Kasumi-1 (cell line): ENCODE measurements at places on chromosomes 2 and 18.

DNA sequence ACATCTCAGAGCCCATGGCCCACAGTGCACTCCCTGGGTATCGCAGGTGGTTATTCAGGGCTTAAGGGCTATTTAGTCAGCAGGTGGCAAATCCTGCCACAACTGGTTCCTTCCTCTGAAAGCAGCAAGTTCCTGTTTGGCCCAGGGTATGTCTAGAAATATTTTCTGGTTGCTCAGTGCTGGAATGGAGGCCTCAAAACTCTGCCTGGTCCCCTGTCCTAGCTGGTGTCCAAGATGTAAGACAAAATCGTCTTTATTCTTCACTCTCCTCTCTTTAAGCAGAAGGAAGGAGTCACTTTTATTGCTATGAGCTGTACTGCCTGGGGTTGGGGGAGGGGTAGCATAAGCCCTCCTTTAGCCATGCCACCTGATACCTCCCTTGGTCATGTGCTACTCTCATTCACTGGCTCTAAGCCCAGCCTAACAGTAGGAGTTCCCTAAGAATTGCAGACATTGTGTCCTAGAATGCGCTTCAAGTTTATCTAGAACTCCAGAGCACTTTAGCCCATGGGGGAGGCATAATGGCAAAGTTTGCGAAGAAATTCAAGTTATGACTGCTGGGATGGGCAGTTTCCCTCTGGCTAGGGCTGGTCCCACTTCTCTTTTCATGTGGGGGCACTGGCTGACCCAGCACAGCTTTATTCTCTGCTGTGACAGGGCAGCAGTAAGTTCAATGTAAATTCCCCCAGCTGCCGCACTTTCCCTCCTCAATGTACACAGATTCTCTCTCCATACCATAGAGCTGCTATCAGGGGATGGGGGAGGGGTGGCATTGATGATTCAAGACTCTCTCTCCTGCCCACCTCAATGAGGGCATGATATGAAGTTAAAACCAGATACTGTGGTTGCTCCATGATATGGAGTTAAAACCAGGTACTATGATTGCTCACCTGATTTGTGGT is 27.1 kb upstream of the CWC22 start:
- DNase-seq, result peak; percentile 68

GRCh38 chr2:226979004-226979403 is 143.2 kb downstream of the RHBDD1 start:
- DNase-seq, result no peak

DNA sequence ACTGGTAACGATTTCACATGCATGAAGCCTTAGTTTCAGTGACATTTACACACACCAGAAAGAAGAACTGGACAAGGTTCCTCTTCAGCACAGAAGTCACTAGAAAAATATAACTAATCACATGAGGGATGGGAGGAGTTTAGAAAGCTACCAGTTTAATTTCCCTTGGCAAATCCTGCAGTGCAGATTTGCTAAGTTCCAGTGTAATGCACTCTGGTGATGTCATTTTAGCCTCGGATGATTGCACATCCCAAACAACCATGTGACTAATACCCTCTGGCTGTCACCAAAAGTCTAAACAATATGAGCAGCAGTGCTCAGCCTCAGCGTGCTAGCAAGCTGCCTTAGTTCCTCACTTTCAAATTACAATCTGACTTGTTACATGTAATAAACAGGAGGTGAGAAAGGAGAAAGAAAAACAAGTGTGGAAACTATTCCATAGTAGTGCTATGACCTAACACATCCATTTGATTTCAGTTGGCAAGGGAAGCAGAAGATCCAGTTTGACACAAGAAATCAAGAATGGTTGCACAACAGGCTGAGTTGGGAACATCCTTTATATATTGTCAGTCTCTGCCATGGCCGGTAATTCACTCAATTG is 35.3 kb upstream of the PPP1CB start:
- peak; percentile 68 for DNase-seq

DNA sequence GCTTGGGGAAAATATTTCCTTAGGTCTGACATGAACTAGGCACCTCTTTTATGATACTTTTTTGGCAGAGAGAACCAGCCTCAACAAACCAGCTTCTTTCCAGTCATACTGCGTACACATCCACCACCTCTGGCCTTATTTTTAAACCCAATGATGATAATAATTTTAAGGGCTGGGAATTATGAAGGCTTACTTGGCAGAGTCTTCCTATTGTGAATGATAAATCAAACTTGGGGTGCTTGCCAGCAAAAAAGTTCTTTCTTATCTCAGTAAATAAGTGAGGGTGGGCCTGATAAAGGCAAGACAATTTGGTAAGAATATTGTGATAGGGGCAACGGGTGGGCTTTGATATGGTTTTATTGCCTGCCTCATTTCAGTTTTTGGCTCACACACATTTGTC is 1230.2 kb upstream of the ZEB2 start:
- no peak for DNase-seq

- DNase-seq, result peak; percentile 24
Observed at GRCh38 chr2:36918307-36918706, 48.0 kb downstream of the STRN start.

- DNase-seq, result no peak
Observed at GRCh38 chr18:77206676-77207374, 42.8 kb upstream of the GALR1 start.

- DNase-seq, result no peak
Observed at GRCh38 chr2:135685361-135685760, 56.3 kb upstream of the UBXN4 start.

DNA sequence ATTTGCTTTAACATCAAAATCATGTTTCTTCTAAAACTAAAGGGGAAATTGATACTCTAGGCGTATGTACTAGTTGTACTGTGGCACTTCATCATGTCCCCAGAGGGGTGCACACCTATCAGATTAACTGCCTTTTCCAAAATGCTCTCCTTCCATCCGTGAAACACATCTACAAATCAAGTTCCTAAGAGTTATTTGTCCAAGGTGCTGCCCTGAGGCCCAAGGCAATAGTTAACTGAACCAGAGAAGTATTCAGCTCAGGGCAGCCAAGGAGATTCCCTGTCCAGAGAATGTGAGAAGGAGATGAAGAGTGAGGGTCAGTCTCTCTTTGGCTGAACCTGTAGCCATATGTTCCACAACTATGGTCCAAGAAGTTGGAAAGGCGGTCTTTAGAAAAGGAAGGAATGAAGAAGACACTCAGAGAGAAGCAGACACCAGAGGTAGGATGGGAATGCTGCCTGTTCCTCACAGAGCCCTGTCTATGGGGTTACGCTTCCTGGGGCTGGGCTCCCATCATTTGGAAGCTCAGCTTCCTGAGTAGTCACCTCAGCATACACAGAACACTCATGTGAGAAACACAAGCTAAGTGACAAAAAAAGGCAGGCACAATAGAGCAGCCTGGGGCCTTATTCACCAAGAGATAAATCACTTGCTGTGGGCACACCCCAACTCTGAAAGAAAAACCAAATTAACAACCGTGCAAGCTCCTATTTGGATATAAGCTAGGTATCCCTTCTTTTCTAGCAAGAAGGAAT is 55.6 kb downstream of the ANKRD44 start:
- DNase-seq, result no peak

DNA sequence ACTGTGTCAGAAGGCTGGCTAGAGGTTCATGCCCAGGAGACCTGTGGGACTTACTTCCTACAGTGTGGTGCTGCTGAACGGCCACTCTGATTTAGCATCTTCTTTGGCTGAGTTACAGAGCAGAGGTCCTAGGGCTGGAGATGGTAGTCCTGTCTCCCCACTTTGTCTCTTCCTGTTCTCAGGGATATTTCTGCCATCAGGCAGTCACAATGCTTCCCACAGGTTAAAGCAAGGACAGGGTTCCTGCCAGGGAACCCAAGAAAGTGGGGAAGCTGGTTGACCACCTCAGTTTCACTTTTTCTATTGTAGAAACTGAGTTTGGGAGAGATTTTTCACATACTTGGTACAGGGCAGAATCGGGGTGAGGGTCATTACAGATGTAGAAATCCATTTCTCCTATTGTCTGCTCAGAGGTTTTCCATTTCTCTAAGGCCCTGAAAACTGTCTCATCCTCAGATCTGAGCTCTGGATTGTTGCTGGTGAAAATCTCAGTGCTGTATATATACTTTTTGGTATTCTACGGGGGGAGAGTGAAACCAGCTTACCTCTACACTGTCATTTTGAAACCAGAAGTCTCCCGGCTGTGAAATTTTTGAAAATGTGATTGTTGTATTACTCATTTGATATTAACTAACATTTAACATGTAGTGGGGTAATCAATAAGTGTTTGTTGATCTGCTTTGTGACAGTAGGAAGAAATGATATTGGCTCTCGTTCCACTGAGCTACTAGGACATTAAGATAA is 37.0 kb upstream of the MEP1B start:
- no peak for DNase-seq

DNA sequence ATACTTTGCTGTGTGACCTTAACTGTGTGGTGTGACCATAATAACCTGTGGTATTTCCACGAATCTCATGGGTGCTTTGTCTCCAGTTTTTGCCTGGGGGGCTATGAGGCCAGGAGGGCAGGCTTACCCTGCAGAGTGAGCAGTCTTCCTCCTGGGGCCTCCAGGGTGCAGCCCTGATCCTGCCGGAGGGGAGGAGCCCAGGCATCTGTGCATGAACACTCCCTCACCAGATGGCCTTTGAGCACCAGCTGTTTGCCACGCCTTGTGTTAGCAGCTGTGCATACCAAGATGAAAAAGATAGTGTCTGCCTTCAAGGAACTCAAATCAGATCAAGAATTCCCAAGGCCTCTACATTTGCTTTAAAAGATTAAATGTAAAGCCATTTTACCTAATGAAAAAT is 75.0 kb upstream of the RBM44 start:
- peak; percentile 21 for DNase-seq

DNA sequence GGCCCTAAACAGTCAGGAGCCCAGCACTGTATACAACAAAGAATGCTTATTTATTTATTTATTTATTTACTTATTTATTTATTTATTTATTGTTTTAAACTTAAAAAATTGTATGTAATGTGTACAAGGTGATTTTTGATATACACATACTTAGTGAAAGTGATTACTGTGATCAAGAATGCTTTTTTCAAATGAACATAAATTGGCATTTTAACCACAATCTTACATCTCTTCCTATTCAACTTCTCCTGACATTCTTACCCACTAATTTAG is 776.6 kb downstream of the TSN start:
- DNase-seq, result no peak

GRCh38 chr2:33680644-33681363 is 81.7 kb upstream of the FAM98A start:
- DNase-seq, result no peak

GRCh38 chr2:240431661-240432424 is 3.6 kb upstream of the GPC1 start:
- no peak for DNase-seq

DNA sequence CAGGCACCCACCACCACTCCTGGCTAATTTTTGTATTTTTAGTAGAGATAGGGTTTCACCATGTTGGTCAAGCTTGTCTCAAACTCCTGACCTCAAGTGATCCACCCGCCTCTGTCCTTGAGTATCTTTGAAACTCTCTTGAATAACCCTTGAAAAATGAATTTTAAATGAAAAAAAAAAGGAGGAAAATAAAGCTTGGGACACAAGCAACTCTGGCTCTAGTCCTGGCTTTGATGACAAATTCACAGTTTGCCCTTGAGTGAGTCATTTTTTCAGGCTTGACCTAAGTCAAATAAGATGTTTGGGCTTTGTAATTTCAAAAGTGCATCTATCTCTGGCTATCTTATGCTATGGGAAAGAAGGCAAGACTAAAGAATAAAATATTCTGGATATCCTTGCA is 79.0 kb upstream of the TRIB2 start:
- DNase-seq, result no peak

DNA sequence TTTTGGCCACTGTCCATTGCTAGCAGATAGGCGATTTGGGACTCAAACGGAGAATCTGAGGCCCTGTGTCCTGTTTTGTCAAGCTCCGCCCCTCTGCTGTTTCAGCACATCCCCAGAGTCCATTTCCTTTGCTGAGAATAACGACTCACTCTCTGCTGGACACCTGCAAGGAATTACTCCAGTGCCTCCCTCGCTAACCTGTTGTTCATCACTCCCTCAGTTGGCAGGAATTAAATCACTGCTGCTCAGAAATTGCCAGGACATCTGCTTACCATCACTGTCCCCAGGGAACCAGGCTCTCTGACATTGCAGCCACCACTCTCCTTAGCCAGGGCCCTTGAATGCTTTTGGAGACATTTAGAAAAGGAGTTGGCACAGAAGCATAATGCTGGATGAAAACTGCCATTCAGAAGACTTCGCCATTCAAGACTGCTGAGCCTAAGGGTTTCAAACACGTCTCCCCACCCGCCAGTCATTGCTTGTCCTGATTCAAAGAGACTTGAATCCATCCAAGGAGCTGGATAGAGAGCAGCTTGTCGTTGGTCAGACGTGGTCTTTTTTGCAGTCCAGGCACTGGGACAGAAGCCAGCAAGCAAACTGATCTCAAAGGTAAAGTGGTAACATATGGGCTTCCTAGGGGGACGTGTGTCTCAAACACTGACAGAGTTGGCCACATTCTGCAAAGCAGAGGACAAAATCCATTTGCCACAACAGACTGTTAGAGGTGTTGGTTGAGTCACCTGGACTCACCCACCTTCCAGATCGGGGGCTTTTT is 155.3 kb downstream of the UXS1 start:
- no peak for DNase-seq

DNA sequence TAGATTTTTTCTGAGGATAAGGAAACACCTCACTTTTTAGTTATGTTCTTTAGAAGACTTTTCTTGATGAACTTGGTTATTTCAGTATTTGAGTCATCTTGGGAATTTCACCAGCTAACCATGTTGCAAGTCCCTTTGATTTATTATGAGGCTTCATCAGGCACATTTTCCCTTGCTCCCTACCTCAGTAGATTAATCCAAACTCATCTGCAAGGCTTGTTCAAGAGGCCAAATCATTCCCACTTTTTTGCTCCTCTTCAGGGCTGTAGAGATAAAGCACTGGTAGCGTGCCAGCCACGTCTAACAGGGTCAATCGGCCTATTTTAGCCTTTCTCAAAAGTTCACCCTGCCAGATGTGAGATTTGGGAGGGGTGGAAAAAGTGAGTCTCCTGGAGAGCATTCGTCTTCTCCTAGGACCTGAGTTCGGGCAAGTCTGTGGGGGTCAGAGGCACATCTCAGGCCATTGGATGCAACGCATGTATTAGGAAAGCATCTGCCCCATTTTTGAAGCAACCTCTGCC is 120.3 kb downstream of the RDH14 start:
- no peak for DNase-seq

- DNase-seq, result no peak
Observed at GRCh38 chr2:53933329-53933728, 37.5 kb downstream of the PSME4 start.

- DNase-seq, result no peak
Observed at GRCh38 chr18:53952700-53953099, 271.8 kb downstream of the MBD2 start.

DNA sequence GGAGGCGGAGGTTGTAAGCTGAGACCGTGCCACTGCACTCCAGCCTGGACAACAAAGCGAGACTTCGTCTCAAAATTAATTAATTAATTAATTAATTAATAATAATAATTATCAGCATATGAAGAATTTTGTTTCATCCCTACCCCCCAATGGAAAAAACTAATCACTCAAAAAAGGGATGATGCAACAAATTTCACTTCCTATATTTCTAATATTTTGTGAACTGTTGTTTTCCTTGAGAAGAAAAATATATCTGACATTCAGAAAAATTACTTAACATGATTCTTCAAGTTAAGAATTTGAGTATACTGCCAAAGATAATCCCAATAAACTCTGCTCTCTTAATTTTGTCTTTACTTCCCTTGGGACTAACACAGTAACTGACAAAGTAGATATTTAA is 28.1 kb downstream of the EXOC6B start:
- DNase-seq, result no peak
